Osteocyte (in vitro differentiated cells): ENCODE measurements at places on chromosomes 1 and 21. TPM values are rescaled to one million over a fixed set of nuclear protein-coding genes. Genes with fewer than 3 reads are reported as not detected.

DNA sequence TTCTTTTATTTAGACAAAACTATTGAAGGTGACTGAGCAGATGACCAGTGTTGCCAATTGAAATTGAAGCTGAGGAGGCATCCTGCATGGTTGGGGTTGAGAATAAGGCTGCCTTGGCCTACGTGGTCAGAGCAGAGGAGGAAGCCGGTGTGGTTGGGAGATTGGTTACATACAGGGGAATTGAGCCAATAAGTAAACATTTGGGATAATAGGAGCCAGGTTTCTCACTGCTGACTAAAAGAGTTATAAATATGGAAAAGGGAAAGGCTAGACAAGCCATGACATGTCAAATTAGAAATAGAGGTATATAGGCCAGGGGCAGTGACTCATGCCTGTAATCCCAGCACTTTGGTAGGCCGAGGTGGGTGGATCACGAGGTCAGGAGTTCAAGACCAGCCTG lies 15.8 kb downstream of the SNX7 start:
- H3K27ac ChIP-seq: peak overlapping the region; percentile 65
- DNase-seq: no peak
- H3K4me3 ChIP-seq: no peak overlapping the region

KRTAP19-3 gene
- not detected in 2 replicates for total RNA-seq

- no peaks in the 10 kb centered on the region for H3K27me3 ChIP-seq
- no peak for DNase-seq
- no peak overlapping the region for H3K27ac ChIP-seq
Observed at GRCh38 chr1:2968471-2968881, 52.8 kb upstream of the ACTRT2 start.

TMEM52 gene
- total RNA-seq: 1.5 TPM in 1 of 2 replicates, not detected in the other

DNA sequence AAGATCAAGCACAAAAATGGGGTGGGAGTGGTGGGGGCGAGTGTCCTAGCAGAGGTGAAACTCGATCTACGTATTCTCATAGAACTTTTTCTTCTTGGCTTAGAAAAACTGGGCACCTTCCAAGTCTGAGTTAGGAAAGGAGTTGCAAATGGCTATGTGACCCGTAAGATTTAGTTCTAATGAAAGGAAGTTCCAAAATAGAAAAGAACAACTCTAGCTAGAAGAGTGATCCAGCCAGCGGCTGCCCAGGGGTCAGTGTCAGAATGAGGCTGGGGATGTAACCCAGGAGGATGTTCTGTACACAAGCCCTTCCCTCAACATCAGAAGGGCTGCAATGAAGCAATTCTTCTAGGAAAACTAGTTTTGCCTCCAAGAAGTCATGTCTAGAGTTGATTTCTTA lies 5.2 kb downstream of the MTARC1 start:
- peaks cover 4% of the 10 kb centered on the region for H3K4me1 ChIP-seq
- H3K4me3 ChIP-seq: no peak overlapping the region
- no peak overlapping the region for H3K27ac ChIP-seq
- DNase-seq: no peak
